ENCODE measurements at places on chromosomes 1 and 21.
A peak's percentile ranks its signal among the peaks of the same experiment; 100 is the strongest.

DNA sequence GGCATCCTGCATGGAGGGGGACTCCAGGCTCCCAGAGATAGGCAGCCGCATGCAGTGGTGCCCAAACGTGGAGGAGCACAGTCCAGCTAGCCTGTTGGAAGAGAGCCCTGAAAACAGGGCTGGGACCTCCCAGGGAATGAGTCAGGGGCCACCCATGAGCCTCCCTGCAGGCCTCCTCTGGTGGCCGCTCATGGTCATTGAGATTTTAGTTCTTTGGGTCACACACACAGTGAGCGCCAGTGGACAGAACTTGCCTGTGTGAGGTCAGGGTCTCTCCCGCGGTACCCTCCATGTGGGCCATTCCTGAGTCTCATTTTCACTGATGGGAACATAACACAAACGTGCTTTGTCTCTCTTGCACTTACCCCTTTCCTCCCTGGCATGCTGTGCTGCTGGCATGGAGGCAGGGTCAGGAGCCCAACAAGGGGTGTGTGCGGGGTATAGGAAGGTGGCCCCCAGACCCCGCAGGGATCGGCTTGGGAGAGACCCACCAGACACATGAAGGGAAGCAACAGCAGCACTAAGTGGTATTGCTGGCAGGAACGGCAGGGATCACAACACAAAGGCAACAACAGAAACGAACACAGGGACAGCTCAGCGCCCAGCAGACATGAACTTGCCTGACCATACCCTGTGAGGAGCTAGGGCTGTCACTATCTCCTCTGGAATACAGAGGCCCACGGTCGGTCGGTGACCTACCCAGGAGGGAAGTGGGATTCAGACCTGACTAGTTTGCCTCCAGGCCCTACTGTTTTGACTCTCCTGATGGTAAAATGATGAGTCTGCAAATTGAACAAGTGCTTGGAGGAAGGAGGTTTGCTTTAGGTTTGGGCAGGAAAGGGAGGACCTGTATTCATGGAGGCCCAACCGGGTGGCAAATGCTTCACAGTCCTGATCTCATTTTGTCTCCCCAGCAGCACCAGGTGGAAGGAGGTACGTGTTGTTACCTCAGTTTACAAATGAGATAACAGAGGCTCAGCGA lies 31.8 kb downstream of the ABCG1 start:
- no peak for DNase-seq

GRCh38 chr1:230270185-230270558 lies 156.0 kb downstream of the PGBD5 start:
- DNase-seq, result no peak

DNA sequence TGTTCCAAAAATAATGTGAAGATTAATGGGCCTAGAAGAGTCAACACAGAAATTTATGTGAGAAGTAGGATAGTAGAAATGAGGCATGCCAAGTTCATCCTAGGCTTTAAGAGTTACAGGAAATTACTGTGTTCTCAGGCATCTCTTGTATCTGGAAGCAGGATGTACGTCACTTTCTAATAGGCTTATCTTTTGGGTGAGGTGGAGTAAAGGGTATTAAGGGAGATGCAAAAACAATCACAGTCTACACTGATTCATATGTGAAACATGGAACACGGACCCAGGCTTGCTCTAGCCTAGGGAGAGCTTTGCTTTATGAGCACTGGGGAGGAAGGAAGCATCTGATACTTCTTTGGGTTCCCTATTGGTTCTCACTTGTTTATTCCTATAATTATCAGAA lies 84.5 kb upstream of the RGS4 start:
- no peak for DNase-seq

- no peak for DNase-seq
Observed at GRCh38 chr1:45297666-45298356, 28.9 kb upstream of the HPDL start.

DNA sequence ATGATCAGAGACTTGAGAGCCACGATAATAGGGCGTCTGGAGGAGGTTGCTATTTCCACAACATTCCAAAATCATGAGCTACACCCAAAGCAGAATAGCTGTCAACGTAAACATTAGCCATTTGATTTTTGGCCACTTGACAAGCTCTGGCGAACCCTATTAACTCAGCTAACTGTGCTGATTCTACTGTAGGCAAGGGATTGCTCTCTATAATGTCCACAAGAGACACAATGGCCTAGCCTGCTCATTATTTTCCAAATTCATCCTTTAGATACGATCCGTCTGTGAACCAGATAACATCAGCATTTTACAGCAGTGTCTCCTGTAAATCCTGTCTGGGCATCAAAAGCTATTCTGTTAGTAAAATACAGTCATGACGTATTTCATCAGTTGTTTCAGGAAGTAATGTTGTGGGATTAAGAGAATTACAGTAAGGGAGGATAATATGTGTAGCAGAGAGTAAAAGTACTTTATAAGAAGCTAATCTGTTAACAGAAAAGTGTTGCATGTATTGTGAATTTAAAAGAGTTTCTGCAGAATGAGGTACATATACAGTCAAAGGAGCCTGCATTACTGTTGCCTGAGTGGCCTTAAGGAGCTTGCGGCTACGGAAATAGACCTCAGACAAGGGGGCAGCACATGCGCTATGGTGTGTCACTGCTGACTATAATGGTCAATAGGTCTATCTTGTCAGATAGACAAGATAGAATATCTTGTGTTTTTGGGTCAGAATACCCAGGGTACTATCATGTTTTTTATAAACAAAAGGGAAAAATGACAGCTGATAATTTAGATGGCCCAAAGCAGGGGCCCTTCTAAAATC lies 44.9 kb upstream of the TINAGL1 start:
- no peak for DNase-seq

DNA sequence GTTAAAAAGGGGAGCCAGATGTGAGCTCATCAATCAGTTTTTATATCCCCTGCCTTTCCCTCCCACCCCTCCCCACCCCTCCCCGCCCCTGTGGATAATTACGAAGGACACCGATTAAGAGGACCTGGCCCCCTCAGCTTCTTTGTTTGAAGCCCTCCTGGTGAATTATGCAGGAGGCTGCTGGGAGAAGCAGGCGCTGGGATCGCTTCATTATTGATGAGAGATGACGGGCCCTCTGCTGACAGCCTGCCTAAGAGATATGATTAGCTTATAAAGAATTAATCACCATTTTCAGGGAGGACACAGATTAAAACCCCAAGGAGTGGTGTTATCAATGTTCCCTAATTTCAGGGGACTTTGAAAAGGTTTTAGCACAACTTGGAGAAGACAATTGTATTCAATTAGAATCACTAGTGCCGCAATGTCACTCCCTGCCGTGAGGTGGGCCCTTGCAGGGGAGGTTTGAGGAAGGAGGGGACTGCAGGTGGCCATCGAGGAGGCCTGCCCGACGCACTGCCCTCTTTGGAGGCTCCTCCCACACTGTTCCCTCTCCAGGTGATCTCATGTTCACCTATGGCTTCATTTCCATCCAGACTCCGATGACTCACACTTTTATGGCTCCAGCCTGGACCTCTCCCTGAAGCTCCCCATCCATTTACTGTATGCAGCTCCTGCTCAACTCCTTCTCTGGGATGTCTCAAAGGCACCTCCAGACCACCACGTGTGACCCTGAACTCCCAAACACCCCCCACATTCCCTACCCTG lies 67.0 kb upstream of the KLHDC7A start:
- DNase-seq, result no peak

- no peak for DNase-seq
Observed at GRCh38 chr1:212873518-212873917, 15.4 kb downstream of the FLVCR1 start.

DNA sequence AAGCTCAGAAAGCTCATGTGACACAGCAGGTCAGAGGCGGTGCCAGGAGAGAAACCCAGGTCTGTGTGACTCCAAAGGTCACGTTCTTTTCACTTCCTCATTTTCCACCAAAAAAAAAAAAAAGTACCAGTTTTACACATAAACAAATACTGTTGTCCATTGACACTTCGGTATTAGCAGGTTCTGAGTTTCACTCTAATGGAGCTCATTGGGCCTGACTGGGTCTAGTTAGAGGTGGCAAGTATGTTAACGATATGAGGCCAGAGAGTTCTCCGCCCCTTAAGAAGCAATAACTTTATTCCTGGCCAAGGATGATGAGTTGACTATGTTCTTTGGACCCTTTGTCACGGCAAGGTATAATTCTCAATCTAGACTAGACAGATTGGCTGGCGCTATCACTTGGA lies 30.0 kb upstream of the SDE2 start:
- DNase-seq, result no peak

DNA sequence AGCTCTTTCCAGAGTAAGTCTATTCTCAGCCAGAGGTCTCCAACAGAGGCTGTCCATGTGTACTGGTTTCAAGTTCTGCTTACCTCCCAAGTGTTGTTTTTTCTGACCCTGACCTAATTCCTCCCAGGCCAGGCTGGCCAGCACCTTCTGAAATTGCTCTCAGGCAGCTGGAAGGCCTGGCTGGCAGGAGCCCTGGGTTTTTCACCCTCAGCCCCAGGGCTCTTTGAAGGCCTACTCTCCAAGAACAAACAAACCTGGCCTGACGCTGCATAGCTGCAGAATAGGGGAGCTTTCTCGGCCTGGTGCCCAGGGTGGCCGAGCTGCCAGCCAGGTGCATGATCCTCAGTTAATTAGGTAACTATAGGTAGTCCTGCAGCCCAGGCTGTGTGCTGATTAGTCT lies 147.5 kb downstream of the CACNA1E start:
- DNase-seq, result no peak

- DNase-seq, result no peak
Observed at GRCh38 chr1:28039341-28039740, 49.1 kb downstream of the EYA3 start.

DNA sequence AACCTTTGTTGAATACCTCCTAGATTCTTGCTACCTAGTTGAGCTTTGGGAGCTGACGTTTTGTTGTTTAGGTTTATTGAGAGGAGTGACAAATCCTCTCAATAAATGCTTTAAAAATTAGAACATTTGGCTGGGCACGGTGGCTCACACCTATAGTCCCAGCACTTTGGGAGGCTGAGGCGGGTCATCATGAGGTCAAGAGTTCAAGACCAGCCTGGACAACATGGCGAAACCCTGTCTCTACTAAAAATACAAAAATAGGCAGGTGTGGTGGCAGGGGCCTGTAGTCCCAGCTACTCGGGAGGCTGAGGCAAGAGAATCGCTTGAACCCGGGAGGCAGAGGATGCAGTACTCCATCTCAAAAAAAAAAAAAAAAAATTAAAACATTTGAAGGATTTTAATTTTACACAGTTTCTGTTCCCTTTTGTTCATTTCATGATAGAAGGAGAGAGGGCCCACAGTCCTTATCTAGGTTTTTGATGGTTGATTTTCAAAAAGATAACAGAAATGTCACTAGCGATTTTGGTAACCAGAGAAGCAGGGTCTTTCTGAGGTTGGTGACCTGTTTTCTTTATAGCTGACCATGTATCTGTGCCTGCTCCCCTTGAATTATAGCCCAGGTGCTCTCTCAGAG lies 44.2 kb upstream of the PIGV start:
- DNase-seq, result no peak

DNA sequence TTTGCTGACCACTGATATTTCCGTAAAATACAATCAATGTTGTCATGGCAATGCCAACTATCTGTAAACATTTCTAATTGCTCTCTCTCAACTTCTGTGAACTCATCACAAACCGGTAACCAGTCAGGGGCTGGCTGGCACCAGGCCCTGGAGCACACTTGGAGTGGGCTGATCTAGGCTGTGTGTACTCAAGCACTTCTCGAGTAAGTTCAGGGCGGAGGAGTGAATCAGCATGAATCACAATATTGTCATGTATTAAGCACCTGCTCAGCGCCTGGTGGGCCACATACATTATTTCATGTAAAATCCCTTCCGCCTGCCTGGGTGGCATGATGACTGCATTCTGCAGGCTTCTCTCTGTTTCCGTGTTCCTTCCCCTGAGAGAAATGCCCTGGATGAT lies 212.4 kb downstream of the FOXD2 start:
- DNase-seq, result peak; percentile 63
